NCI-H345 (cell line): ENCODE measurements at places on chromosomes 2 and 18.

- no peak for DNase-seq
Measured at GRCh38 chr2:64338910-64339500, 115.0 kb upstream of the LGALSL start.

DNA sequence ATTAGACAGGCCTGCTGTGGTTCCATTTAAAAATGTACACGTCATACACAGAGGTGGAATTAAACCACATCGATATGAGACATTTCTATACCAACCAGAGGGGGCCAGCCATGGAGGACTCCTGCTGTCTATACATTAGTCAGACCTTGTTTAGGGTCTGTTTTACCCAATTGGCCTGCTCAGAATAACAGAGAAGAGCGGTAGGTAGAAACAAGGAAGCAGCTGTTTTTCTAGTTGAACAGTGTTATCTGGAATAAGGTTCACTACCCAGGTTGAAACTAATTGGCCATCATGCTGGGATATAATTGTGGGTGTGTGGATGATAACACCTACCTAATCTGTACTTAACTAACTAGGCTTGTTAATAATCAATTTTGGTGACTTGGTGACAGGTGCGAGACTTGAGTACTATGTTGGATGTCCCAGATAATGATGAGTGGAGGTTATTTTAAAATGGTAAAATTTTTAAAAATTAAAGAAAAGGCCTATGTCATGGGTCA is 47.5 kb downstream of the RHBDD1 start:
- DNase-seq: no peak

GRCh38 chr2:184654945-184655344 is 56.6 kb downstream of the ZNF804A start:
- DNase-seq: no peak

GRCh38 chr2:28413899-28414295 is 21.2 kb downstream of the FOSL2 start:
- DNase-seq: no peak

GRCh38 chr2:50648041-50648700 is 383.8 kb downstream of the NRXN1 start:
- DNase-seq: no peak

- DNase-seq: no peak
Measured at GRCh38 chr18:46623541-46623940, 33.5 kb downstream of the LOXHD1 start.

DNA sequence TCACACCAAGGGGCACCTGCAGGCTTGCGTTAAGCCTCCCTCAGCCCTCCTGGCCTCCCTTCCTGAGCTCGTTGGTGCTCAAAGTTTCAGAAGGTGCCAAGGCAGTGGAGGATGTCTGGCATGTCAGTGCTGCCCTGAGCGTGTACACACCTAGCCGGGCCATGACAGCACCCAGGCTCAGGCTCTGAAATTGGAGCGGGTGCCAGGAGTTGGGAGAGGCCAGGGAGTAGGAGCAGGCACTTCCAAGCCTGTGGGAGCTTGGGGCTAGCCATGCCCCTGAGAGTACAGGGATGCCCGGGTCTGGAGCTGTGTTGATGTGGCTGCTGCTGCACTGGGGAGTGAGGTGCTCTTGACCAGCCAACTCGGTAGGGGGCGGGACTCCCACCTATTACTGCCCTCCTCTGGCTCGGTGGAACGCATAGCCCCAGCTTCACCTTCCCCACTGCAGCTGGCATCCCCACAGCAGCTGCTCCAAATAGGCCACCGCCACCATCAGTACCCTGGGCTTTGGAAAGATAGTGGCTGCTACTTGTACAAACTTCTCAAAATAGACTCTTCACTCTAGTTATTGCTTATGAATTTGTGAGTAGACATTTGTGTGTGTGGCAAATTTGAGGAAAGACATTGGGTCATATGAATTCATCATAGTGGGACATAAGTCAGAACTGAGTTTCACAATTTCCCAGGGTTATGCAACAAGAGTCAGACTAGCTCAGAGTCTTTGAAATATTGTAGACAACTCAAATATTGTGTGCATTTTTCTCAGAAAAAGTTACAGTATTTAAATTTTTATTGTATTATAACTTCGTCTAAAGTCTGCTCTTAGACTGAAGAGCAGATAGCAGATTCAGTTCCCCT is 6.8 kb upstream of the PCARE start:
- DNase-seq: no peak

GRCh38 chr2:27041752-27042151 is 9.0 kb downstream of the TMEM214 start:
- no peak for DNase-seq

- DNase-seq: no peak
Measured at GRCh38 chr2:230666446-230666845, 46.2 kb upstream of the CAB39 start.

DNA sequence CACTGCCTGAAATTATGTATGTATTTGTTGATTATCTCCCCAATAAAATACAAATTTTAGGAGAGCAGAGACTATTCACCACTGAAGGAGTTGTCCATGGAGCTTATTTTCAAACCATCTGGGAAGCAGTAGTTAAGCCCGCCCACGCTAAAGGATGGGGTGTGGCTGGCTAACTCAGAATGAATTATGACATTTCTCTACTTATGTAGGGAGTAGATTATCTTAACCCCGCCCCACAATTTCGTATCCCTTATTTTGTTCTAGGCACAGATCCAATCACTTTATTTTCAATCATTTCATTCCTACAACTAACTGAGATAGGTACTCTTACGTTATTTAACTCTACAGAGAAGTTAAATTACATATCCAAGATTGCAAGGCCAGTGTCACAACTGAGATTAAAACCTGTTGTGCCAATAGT is 1.4 kb upstream of the LAPTM4A start:
- DNase-seq: peak; percentile 74

- DNase-seq: no peak
Measured at GRCh38 chr2:3462493-3463104, 56.7 kb downstream of the ADI1 start.

DNA sequence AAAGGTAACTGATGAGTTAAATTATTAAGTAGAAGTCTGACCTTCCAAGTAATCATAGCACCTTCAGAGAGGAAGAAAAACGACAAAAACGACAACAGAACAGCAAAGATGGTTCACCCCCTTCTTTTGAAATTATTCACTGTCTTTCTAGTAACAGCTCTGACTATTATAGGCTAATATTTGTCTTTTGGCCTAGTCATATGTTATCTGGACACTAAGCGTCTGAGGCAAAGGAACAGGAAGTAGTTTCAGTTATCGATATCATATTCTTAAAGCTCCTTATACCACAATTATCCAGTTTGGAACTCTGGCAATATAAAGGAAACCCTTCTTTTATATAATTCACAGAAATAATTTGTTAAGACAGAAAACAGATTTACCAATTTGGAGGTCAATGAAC is 27.6 kb upstream of the SLC40A1 start:
- no peak for DNase-seq

GRCh38 chr18:62763101-62763521 is 47.8 kb downstream of the PHLPP1 start:
- DNase-seq: no peak

DNA sequence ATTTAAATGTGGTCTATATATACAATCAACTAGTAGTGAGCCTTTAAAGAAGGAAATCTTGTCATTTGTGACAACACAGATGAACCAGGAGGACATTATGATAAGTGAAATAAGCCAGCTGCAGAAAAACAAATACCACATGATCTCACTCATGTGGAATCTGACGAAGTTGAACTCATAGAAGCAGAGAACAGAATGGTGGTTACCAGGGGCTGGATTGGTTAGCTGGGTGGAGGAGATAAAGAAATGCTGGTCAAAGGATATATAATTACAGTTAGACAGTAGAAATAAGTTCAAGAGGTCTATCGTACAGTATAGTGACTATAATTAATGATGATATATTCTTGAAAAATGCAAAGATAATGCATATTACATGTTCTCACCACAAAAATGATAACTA is 267.9 kb downstream of the FBXO15 start:
- no peak for DNase-seq

DNA sequence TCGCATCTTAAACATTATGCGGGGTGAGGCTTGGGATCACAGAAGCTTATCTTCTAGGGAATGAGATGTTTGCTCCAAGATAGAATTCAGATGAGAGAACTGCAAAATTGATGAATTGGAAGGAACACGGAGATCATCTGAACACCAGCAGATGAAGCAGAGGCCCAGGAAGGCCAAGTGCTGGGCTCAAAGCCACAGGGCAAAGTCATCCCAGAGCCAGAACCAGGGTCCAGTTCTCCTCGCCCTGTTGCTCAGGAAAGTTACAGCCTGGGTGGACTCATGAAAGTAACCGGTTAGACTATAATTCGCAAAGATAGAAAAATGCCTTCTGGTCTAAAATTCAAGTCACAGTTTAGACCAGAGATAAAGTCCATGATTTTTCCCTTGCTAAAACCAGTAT is 456.1 kb upstream of the ID2 start:
- DNase-seq: no peak

DNA sequence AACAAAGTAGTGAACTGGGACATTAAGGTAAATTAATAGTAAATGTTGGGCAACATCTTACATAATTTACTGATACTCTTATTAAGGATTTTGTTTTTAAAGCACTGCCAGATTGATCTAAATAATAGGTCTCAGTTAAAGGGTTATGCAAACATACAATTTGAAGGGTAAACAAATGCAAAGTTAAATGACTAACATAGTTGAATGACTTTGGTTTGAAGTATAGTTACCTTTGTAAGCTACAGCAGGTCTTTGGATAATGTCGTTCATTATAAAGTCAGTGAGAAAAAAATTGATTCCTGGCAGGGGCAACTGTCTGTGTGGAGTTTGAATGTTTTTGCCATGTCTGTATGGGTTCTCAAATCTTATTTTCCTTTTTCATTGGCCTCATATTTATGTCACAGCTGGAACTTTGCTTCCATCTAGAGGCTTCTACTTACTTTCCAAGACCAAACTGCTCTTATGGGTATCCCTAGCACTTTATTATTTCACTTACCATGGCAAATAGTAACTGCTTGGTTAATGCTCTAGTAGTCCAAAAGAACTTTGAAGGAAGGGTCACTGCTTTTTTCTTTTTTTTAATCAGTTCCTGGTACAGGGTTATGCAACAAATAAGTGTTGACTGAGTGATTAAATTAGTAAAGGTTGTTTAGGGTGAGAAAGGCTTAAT is 107.8 kb downstream of the NBEAL1 start:
- DNase-seq: no peak

GRCh38 chr2:95056044-95056443 is 30.5 kb downstream of the MAL start:
- DNase-seq: no peak

DNA sequence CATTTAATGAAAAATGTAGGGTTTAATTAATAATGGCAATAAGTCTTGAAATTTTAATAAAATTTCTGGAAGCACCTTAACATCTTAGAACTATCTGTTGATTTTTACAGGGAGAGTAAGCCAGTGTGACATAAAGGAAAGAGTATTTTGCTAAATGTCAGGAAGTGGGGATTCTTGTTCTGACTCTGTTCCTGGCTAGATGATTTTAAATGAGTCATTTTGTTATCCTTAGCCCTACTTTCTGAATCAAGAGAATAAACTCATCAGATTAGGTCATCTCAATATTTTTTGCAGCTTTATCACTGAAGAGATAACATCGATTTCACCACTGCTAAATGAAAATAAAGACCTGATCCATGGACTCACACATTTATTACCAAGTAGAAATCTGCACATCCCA is 377.5 kb upstream of the CYRIA start:
- no peak for DNase-seq

DNA sequence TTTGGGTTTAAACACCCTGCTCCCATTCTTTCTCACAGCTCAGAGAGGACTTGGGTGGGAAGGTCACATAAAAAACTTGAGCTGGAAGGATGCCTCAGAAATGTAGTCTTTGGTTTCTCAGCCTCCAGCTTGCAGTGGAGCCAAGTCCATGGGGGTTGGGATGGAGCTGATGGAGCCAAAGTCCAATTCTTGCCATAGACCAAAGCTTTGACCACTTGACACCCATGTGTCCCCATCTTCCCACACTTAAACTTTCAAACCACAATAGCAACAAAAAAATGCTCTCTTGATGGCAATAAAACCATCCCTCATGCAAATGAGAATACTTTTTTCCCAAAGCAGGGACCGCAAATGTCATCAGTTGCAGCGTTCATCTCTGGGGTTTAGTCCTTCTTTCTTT is 14.7 kb upstream of the DAW1 start:
- DNase-seq: no peak

DNA sequence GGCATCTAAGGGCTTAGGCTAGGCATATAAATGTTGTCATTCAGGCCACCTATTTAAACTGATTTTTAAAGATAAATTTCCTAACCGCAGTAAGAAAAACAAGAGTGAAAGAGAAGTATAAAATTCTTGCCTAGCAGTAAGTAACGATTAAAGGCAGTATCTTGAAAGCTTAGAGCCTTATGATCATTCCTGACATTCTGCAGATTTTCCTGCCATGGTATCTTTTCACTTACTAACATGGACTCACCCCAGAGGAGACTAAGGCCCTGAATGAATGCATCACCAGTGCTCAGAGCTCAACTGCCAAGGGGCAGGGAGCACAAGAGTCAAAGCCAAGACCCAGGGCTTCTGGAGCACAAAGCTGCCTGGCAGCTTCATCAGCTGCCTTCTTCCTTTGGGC is 133.1 kb downstream of the GCA start:
- peak; percentile 6 for DNase-seq

GRCh38 chr2:152611458-152612231 is 105.6 kb downstream of the PRPF40A start:
- no peak for DNase-seq

DNA sequence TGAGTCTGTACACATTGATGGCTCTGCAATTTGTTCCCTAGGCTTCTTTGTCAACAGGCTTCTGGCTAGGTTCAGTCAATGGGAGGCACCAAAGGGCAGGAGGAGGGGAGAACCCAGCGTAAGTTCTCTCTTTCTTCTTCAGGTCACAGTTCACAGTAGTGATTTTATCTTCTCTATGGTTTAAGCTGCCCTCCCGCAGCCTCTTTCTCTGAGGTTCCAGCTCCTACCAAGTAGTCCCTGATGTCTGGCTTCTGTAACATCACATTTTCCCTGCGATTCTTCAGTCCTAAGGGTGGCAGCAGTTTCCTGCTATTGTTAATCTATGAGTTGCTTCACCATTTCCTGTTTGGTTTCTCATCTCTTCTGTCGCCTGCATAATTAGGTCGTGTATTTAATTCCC is 107.4 kb downstream of the CPO start:
- peak; percentile 33 for DNase-seq
